WERI-Rb-1 (cell line): ENCODE measurements at places on chromosomes 5 and 9.

DNA sequence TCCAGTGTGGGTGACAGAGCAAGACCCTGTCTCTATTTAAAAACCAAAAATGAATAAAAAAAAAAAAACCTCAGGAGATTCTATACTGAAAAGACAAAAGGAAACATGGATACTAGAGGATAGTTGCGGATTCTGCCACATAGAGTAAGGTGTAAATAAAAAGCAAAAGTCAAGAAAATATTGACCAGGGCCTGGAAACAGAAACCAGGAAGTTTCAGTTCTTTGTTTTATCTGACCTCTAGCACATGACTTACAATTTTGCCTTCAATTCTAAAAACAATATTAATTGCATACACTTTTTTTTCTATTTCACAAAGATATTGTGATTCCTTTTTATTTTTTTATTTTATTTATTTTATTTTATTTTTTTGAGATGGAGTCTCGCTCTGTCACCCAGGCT, 96.2 kb upstream of the NMUR2 start:
- no peak for DNase-seq

GRCh38 chr5:158907856-158908255, 191.9 kb downstream of the EBF1 start:
- DNase-seq: no peak

DNA sequence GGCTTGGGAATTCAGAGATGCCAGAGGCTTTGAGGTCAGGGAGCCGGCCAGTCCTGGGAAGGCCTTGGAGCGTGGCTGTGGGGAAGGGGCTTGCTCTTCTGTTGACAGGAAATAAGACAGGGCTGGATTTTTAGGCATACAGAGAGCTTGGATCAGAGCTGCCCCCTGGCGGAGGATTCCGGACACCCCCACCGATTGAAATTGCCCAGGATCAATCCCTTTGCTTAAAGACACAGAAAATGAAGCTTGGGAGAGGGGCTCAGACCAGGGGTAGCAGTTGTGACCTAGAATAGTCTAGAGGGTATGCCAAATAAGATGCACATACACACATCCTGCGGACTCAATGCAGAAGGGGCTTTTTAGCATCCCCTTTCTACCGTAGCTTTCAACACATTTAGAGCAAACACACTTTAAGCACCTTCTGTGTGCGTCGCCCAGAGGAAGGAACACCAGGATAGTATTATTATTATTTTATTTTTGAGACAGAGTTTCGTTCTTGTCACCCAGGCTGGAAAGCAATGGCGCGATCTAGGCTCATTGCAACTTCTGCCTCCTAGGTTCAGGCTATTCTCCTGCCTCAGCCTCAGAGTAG, 1.7 kb upstream of the NTMT1 start:
- DNase-seq: peak; percentile 84

- no peak for DNase-seq
Measured at GRCh38 chr9:97980479-97980803, 2.7 kb upstream of the ANP32B start.
